HS-5 (cell line): ENCODE measurements at places on chromosomes 2 and 18.

- DNase-seq, result no peak
Measured at GRCh38 chr18:3029215-3029952, 16.4 kb upstream of the LPIN2 start.

- peak; percentile 16 for DNase-seq
Measured at GRCh38 chr2:55616551-55617174, 759 bp downstream of the PPP4R3B start.

DNA sequence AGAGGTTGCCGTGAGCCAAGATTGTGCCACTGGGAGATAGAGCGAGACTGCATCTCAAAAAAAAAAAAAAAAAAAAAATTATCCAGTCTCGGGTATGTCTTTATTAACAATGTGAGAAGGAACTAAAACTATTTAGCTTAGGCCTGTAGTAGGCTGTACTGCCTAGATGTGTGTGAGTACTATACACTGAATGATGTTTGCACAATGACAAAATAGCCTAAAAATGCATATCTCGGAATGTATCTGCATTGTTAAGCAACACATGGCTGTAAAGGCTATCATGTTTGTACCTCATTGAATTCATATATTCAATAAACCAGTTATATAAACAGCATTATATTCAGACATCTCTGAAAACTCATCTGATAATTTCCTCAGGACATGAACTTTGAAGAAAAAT is 191.2 kb upstream of the SESTD1 start:
- no peak for DNase-seq

DNA sequence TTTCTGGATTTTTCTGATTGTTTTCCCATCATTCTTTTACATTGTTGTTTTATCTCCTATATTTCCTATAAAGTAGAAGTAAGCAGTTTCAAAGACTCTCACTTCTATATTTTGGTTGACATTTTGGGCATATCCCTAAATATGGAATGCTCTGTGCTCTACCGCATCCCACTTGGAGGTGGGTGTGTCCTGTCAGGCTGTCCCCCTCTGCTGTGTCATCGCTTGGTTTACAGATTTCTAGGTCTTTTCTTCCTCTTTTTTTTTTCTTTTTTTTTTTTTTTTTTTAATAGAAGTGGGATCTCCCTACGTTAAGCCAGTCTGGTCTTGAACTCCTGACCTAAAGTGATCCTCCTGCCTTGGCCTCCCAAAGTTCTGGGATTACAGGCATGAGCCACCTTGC is 13.3 kb downstream of the DGKD start:
- DNase-seq, result no peak

DNA sequence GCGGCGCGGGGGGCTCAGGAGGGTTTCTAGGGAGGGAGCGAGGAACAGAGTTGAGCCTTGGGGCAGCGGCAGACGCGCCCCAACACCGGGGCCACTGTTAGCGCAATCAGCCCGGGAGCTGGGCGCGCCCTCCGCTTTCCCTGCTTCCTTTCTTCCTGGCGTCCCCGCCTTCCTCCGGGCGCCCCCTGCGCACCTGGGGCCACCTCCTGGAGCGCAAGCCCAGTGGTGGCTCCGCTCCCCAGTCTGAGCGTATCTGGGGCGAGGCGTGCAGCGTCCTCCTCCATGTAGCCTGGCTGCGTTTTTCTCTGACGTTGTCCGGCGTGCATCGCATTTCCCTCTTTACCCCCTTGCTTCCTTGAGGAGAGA is 5.2 kb downstream of the PROC start:
- DNase-seq, result no peak

DNA sequence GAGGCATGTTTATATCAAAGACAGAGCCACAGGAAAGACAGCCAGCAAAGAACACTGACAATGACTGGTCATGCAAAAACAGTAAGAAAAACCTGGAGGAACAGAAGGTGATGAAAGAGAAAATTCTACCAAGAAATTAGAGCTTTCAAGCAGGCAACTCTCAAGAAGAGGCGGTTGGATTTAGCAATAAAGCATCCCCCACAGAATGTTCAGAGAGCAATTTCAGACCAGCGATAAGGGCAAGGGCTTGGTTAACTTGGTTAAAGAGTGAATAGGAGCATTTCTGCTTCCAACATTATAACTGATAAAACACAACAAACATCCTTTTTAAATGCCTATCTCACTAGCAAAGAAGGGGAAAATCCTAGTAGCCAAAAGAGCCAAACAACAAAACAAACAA is 68.0 kb upstream of the NCKAP5 start:
- DNase-seq, result no peak

DNA sequence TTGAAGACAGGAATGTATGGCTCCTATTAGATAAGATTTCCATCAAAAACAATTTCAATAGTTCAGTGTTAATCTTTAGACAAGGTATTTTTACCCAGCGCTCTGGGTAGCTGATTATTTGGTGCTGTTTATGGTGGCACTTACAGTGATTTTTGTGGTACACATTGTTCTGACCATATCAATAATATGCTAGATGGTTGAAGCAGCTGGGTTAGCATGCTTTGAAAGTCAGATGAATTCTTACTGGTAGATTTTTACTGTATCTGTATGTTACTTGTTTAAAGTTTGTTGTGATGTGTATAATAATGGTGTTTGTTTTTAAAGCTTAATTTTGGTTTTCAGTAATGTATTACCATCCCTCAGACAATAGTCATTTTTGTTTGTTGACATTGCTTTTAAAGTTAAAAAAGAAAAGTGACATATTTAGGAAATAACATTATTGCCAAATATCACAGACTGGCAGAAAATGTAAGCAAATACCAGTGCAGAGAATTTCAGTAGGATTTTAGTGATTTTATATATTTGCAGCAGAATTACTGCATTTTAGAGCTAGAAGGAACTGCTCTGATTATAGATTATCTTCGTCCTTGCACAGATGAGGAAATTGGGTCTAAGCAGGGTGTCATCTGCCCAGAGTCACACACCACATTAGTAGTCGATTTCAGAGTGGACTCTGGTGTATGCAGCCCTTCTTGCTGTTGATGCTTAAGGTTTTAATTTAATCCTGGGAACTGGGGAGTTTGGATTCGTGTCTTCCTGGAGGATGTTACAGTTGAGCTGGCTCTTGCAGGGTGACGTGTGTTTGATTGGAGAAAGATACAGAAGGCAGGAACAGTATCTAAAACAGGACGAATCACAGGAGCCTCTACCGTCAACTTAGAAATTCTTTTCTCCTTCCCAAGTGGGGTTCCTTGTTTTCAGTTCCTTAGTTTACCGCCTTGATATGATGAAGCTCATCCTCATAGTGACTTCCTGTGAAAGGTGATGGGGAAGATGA is 6.6 kb downstream of the SOCS6 start:
- DNase-seq, result no peak

DNA sequence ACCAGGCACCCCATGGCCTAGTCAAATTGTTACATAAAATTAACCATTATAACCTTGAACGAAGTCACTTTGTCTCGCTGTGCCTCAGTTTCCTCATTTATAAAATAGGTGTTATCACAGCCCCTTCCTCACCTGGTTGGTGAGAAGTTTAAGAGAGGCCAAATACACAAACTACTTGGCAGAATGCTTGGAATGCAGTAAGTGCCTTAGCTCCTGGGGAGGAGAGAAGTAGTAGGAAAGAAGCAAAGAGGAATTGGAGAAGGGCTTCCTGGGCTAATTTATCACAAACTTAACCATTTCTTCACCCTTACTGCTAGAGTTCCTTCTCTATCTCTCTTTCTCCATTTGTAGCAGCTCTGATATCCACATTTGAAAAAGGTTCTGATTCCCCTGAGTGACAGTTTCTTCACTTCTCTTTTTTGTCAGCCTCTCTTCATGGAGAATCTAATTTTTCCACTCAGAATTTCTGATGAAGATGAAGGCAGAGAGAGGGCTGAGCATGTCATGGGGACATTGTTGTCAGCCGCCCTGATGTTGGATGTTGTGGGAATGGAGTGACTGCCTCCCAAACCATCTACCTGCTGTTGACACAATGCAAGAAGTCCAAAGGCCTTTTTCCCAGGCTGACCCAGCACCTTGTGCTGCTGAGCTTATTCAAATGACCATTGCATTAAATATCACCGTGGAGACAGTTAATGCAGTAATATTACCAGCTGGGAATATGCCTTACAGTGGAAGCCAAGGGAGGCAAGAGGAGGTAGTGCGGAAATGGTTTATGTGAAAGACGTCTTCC is 60.4 kb downstream of the BOD1L2 start:
- DNase-seq, result no peak

DNA sequence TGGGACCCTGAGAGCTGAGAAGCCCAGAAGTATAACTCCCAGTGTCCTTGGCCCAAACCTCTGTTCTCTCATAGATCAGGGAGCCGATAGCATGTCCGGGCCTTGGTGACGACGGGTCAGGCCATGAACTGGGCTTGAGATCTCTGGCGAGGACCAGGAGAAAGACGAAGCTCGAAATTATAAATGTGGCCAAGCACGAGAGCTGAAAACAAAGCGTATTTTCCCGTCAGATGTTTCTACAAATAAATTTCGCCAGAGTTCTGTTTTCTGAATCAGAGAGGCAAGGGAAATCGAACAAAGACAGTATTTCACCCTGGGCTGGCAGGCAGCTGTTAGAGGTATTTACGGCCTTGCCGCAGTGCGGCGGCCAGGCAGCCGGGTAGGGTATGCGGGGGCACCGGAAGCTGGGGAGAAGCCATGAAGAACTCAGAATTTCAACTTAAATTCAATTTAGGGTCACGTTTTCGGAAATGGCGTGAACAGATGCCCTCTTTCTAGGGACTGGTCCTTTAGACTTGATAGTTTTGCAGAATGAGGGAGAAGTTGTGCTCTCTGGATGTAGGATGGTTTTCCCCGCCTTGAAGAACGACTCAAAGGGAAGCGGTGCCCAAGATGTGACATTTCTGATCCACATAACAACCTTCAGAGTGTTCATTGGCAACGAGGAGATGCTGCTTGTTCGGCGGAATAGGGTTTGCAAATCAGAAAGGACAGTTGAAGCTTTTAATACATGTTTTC is 9.6 kb downstream of the HOXD8 start:
- DNase-seq, result no peak

DNA sequence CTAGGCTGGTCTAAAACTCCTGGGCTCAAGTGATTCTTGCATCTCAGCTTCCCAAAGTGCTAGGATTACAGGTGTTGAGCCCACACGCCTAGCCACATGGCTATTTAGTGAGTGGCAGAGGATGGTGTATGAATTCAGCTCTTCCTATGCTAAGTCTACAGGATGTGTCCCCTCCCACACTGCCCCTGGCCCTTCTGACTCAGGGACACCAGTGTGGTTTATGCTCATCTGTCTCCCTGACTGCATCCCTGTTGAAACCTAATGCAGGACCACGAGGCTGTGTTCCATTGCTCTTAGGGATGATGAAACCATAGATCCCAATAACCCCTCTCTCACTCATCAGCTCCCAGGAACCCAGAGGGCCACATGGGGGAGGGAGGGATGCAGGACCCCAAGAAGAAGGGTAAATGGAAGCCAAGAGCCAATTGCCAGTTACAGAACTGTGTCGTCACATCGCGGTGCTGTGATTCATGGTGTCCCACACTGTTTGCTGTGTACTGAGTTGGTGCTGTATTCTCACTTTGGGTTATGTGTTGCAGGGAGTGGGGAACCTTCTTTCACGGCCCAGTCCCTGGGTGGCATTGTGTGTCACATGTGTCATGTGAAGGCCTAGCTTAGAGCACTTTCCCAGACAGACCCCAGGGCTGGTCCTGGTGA is 102.9 kb upstream of the HAAO start:
- no peak for DNase-seq
